ENCODE measurements at places on chromosomes 2 and 18.

DNA sequence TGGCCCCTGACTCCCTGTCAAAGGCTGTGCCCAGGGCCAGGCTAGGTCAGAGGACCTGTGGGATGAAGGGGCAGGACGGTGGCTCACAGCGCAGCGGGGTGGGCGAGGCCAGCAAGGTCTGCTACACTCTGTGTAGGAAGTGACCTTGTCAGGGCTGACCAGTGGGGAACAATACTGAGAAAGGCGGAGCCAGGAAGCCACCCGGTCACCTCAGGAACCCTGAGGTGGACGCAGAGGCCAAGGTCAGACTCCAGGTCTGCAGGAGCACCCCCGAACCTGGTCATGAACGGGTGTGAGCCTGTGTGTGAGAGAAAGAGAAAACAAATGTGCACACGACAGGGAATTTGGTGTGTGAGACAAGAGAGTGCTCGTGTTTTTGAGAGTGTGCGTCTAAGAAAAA lies 72.3 kb downstream of the SMAD7 start:
- no peak for DNase-seq

GRCh38 chr18:54877076-54877475 lies 48.8 kb downstream of the RAB27B start:
- DNase-seq: no peak

- no peak for DNase-seq
Measured at GRCh38 chr18:12921178-12921577, 26.6 kb upstream of the SEH1L start.

GRCh38 chr2:46871976-46872381 lies 43.6 kb downstream of the MCFD2 start:
- DNase-seq: no peak

DNA sequence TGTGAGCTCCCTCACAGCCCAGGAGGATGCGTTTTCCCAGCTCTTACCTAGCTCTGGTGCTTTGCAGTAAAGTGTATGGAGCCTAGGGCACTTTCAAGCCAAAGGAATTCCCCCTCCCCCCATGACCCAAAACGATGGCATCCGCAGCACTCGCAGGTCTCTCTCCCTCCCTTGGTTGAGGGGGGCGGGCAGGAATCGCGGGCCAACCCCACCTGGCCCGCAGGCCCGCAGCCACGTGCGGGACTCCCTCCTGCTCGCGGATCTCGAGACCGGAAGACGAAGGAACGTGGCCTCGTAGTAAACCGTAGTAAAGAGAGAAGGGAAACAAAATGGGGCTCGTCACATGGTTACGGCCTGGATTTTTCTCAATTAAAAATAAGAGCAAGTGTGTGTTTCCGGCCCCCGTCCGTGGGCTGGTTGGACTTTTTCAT lies 8.5 kb downstream of the IRS1 start:
- DNase-seq: no peak

GRCh38 chr2:128341621-128342020 lies 23.0 kb upstream of the HS6ST1 start:
- DNase-seq: no peak

GRCh38 chr2:214853906-214854305 lies 44.4 kb upstream of the BARD1 start:
- no peak for DNase-seq

DNA sequence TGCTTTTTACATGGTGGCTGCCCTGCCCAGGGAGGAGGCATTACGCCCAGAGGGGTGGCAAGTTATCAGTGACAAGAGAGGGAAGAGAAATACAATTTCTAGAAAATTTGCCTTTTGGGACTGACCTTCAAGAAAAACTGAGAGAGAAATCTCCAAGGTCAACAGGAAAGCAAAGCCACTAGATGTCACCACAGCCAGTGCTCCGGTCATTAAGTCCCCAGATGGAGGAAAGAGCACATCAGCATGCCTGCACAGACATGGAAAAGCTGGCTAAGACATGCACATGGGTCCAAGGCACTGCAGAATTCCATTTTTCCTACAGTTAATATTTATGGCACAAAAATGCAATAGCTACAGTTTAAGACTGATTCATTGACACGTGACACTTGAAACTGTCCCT lies 21.0 kb downstream of the FHL2 start:
- DNase-seq: no peak

GRCh38 chr18:70781860-70782453 lies 493.1 kb downstream of the SOCS6 start:
- peak; percentile 29 for DNase-seq

GRCh38 chr18:5899835-5900234 lies 4.5 kb upstream of the TMEM200C start:
- no peak for DNase-seq

- DNase-seq: no peak
Measured at GRCh38 chr2:18271370-18272147, 288.9 kb downstream of the RDH14 start.

DNA sequence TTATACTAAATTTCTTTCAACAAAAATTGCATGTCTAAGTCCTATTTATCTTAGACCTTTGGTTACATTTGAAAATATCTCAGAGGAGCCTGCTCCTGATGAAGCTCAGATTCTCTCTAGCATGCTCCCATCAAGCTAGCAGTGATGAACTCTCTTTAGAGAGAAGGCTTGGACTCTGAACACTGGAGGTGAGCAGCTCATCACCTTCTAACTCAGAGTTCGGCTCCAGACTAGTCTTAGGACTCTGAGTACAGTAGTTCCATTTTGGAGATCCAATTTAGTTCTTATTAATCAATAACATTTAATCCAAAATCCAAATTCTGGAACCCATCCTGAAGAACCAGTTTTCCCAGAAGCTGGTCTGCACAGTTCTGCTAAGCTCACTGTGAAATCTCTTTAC lies 107.8 kb downstream of the CACNB4 start:
- no peak for DNase-seq

DNA sequence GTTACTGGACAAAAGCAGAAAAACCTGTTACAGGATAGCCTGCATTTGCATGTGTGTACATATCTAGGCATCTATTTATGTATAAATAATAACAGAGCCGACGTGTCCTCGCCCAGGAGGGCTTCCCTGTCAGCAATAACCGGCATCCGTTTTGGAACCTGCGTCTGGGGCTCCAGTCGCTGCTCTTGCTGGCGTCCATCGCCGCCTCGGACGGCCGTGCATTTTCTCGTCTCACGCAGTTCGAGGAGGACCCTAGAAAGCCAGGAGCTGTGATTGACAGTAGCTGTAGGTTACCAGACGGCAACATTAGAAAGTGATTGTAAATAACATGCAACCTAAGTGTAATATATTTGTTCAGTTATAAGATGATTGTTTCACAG lies 132.6 kb downstream of the NFATC1 start:
- no peak for DNase-seq

GRCh38 chr2:19717446-19717845 lies 184.3 kb downstream of the TTC32 start:
- no peak for DNase-seq

DNA sequence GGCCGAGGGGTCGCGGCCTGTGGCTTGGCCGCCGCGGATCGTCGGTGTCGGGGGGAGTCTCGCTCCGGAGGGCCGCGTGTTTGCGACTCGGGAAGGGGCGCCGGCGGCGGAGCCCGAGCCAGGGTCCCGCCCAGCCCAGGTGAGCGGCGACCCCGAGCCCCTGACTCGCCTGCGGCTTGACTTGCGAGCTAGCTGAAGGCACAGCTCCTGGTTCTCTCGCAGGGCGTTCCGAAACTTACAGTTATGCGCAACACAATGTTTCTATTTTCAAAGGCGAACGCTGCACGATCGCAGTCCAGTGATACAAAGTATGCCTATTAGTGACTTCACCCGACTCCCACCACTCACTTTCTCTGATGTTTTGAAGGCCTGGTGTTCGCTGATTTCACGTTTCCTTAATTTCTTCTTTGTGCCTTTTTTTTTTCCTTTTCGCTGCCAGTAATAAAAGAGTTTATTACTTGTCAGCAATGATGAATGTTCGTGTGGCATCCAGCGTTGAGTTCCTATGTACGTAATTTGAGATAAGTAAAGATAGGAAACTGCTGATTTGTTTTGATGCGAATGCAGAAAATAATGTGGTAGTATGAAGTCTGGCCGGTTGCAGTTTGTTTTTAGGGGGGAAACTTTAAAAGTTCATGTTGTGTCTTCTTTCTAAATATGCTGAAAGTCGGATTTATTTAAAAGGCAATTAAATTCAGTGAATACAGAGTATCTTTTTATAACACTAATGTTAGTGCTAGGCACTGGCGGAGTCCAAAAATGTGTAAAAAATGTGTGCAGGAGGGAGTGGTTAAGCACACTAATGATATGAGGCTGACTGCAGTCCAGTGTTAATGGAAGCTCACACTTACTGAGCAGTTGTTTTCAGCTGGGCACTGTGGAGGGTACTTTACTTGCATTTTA lies 706 bp downstream of the UBXN2A start:
- no peak for DNase-seq

GRCh38 chr2:207950063-207950760 lies 75.1 kb downstream of the PLEKHM3 start:
- no peak for DNase-seq

DNA sequence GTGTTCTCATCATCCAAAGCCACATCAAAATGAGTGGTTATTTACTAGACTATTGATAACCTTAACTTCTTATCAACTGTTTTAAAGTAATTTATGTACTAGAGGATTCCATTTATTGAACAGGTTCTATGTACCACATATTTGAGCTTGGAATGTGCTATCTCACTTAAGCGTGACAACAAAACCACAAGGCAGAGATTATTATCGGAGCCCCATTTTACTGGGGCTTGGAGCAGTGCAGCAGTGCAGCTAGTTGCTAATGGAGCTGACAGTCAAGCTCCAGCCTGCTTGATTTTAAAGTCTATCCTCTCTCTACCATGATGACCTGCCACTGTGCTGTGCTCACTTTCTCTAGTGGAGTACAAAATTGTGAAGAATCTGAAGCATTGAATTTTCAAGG lies 24.6 kb downstream of the GCG start:
- DNase-seq: no peak

Measured in right hindlimb (tissue), 1 donor.